Stimulated activated CD4-positive, alpha-beta T cell treated with anti-CD3 and anti-CD28 coated beads, Interleukin-2, amount 100 ng/mL, for 4 hours (primary cell): ENCODE measurements at places on chromosomes 6 and 20.

DNA sequence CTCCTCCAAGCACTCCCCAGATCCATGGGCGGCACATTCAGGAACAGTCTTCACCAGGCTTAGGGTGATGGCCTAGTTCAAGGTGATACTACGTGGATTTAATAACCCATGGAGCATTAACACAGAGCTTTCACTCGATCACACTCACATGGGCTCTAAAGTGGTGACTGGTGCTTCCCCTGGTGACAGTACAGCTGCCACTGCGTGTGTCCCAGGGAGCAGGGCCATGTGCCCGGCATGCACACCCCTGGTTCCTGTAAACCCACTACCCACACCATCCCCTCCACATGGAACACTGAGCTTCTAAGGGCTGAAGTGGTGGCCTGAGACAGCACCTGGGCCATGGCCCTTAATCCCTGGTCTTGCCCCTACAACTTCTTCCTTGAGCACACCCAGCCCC lies 27.8 kb upstream of the APMAP start:
- DNase-seq, result no peak

GRCh38 chr6:131213501-131213990 lies 78.3 kb downstream of the AKAP7 start:
- no peak for DNase-seq

DNA sequence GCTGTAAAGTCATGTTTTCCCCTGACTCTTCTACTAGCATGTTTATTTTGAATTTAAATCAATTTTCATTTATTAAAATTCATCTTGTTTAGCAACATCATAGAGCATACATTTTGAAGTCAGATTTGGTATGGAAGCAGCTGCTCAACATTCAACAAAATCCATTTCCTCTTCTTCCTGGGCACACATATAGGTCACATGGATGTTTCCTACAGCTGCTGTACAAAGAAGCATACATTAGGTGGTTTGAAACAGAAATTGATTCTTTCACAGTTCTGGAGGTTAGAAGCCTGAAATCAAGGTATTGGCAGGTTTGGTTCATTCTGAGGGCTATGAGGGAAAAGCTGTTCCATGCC lies 495.2 kb downstream of the RFPL4B start:
- DNase-seq, result no peak

DNA sequence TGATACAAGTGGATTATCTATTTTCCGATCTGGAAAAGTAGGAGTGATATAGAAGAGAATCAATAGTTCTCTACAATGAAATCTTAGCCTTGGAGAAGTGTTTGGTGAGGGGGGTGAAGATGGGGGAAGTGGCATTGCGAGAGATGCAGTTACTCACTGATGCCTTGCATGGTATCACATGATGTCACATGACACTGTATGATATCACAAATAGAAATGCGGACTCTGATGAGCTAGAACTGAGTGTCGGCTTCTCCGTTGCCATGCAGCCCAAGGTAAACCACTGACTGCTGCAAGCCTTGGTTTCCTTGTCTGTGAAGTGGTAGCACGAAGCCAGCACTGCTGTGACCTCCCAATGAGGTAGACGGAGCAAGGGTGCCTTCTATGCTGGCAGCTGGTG lies 403.3 kb upstream of the AGPAT4 start:
- no peak for DNase-seq

DNA sequence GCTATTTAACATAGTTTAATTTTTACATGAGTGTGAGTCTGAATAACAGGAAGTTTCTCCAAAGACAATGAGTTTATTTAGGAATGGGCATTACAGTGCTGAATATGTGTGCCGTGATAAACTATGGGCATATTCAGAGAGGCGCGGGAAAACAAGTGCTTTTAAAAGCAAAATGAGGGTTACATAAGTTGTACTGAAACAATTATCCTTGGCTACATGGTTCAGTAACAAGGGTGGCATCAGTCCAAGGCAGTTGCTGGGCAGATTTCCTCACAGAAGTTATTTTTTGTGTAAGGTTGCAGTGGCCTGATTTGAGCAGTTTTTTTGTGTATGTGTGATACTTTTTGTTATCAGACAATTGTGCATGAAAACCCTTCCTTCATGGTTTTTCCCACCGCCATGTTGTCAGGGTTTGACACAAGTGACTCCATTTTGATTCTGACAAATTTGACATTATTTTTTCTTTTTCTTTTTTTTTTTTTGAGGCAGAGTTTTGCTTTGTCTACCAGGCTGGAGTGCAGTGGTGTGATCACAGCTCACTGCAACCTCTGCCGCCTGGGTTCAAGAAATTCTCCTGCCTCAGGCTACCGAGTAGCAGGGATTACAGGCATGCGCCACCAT lies 22.3 kb upstream of the PXDC1 start:
- DNase-seq, result no peak

GRCh38 chr6:144123421-144123820 lies 26.9 kb upstream of the STX11 start:
- no peak for DNase-seq

DNA sequence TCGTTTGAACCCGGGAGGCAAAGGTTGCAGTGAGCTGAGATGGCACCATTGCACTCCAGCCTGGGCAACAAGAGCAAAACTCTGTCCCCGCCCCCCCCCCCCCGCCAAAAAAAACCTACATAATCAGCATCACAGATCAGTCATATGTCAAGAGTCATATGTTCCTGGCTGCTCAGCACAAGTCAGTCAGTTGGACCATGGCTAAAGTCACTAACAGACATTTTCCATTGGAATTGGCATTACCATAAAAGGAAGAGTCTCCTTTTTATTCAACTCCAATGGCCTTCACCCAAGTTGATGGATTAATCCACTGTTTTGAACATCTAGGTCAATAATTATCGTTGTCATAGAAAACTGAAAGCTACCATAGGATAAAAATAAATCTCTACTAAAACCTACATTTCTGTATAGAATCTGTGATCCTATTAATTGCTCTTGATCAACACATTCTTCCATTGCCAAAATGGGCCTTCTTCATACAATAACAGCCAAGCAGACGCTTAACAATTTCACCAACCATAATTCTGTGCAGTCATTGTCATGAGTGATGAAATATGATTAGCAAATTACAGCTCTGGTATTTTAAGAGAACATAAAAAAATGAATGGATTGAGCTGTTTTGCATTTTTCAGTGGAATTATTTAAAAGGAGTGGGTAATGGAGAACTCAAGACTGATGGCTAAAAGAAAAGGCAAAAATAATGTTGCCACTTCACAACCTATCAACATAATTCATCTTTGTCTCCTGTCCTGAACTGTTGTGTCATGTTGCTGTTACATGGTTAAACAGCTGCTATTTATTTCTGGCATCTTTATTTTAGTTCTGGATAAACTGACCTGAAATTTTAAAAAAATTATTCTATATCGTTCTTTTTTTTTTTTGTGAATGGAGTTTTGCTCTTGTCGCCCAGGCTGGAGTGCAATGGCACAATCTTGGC lies 555.5 kb upstream of the JARID2 start:
- no peak for DNase-seq

- DNase-seq, result no peak
Observed at GRCh38 chr20:60649541-60649940, 602.5 kb upstream of the CDH4 start.

GRCh38 chr20:64113796-64114355 lies 6.5 kb upstream of the NPBWR2 start:
- no peak for DNase-seq

DNA sequence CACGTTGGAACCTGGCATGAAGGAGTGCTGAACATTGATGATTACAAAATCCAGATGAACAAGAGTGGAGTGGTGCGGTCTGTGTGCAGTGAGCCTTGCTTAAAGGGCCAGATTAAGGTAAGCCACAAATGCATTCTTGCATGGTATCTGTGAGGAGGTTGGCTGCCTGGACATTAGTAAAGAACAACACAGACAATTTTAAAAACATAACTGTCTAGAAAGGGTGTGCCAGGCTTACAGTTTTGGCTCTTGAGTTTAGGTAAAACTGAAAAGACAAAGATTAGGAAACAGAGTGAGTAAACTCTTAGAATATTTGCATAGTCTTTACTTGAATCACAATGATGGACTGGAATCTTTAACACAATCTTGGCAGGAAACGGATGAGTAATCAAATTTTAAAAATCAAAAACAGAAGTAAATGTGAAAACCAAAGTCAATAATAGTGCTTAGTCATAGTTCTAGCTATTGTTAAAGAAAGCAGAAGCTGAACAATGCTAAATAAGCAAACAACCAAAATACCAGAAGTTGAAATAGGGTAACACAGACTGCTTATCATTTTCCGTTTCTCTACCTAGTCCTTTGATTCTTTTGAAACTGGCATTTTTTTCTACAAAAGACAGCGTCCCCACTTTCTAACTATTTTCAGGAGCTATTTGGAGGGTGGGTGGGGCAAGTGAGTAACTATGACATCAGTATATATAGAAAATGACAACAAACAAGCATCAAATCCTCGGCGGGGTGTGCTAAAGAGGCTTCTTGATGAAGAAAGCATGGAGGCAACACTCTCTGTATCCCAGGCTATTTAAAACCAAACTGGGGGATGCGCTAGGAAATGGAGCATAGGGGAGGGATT lies 185.8 kb upstream of the RAB32 start:
- no peak for DNase-seq

DNA sequence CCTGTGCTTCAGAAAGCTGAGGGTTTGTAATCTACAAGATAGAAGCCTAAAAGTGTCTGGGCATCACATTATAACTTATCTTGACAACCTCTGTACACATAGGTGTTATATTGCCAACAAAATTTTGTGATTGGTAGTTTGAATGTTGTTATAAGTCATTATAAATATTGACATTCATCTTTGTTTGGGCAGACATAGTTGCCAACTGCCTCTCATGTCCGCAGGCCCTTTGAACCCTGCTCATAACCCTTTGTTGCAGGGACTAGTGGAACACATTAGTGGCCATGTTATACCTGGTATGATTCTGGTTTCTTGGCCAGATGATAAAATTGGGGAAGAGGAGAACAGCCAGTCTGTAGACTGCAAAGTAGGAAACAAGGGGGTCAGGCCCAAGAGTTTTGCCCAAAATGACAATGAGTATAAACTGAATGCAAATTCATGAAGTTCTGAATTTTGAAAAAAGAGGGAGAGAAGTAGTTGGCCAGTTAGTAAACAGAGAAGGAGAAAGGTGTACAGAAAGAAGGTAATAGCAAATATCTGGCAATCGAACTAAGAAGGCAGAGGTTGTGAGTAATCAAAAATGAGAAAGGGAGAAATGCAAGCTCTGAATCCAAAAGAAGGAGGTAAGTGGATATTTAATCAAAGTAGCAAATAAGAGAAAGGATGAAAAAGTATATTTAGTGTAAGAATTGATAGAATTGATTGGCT lies 21.6 kb upstream of the LMBRD1 start:
- DNase-seq, result no peak

- no peak for DNase-seq
Observed at GRCh38 chr20:24199501-24199900, 210.9 kb upstream of the GGTLC1 start.

DNA sequence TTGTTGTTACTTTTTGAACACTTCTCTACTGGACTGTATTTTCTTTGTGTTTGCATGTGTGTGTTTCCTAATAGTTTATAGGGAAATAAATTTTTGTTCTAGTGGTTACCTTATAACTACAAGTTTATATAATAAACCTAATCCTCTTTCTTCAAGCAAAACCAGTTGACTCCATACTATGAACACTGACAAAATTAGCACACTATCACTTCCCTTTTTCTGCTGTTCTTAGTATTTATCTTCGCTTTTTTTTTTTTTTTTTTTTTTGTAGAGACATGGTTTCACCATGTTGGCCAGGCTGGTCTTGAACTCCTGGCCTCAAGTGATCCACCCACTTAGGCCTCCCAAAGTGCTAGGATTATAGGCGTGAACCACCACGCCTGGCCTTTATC lies 25.0 kb upstream of the C6orf62 start:
- DNase-seq, result no peak

DNA sequence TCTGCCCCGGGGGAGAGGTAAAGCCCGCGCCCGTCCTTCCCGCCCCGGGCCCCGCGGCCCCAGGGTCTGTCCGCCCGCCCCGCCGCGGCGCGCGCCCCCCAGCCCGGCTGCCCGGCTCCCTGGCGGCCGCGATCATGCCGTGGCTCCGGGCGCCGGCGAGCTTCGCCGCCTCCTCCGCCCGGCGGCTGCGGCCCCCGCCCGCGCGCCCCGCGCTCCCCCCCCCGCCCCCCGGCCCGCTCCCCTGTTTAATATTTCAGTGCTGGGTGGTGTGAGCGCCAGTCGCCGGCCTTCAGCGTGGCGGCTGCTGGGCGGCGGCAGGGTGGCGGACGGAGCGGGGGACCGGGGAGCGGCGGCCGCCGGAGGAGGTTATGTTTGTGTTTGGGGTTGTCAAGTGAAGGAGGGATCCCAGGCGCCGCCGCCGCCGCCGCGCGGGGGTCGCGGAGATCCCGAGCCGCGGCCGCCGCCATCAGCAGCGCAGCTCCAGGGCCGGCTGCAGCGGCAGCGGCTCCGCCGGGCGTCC lies at the start of gene HIVEP1:
Gene HIVEP1 (plus strand): TSS at position 275 of the 520 bp plus-strand sequence. CDS start 3,317 bp downstream, outside the sequence.
- no peak for DNase-seq

DNA sequence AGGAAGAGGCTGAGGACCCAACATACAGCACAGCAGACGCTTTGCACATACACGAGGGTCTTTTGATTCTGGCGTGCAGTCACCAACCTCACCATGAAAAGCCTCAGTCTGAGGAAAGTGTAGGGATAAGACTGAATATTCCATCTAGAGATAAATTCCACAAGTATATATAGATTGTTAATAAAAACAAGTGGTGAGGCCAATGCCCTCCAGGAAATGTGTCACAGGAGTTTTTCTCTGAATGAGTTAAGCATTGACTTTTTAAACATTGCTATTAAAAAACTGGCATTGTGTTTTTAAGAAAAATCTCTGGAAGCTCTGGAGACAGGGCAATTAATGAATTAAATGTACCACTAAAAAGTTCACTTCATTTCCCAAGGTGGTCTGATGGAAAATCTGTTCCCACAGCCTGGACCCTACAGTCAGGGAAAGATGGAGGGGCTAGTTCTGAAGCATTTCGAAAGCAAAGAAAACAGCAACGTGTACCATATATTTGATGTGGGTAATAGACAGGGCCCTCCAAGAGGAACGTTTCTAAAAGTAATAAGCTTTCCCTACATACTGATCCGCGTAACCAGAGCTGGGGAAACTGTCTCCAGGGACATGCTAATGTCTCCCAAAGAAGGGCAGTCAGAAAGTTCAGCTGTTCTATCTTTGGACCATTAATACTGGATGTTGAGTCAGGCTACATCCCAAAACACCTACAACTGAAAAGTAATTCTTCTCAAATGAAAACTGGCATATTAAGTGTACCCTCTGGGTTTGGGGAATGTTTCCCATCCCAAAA lies 301.1 kb downstream of the FOXC1 start:
- DNase-seq, result no peak

- no peak for DNase-seq
Observed at GRCh38 chr6:22717915-22718314, 148.5 kb downstream of the HDGFL1 start.

GRCh38 chr20:58760856-58761255 lies 68.3 kb downstream of the NPEPL1 start:
- no peak for DNase-seq

GRCh38 chr6:17831135-17831534 lies 124.4 kb upstream of the NUP153 start:
- no peak for DNase-seq
